ENCODE measurements at places on chromosomes 5 and 9.

DNA sequence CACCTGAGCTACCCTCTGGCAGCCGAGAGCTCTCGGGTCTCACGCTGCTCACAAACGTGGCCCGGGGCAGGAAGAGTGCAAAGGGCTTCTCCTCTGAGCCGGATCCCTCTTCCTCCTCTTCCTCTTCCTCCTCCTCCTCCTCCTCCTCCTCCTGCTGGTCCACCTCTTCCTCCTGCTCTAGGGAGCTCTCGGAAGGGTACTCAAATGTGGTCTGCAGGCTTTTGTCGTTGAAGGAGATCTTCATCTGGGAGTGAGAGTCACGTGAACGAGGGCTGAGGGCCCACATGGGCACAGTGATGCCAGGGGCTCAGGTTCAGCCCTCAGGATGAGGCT, 3.9 kb downstream of the SSNA1 start:
- DNase-seq, result no peak

DNA sequence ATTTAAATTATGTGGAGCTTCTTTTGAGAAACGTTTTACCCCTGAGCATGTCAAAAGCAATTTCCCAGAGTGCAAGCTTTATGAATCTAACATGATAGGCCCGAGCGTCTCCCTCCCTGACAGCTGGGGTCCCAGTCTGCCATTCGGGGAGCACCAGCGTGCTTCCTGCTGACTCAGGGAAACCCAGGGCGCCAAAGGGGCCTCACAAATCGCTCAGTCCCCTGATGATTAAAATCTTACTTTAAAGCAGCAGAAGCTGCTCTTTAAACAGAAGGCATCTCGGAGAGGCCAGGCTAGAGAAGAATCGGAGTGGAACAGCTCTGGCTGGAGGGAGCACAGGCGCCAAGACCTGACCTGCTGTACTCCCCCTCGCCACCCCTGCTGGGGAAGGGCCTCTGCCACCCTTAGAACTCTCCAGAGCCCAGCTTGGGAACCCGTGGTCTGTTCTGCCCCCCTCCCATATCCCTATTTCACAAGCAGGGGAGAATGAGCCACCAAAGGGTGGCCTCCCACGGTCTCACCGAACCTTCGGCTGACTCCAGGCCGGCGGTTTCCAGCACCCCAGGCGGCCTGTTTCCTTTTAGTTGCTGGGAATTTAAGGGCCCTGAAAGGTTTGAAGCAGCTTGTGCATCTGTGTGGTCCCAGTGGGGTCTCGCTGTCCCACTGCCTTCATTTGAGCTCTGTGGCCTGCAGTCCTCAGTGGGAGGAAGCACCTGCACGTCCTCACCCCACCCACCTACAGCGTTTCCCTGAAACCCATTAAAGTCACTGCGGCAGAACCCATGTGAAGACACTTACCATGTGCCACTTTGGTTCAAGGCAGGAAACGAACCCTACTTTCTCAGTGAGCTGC, 147.6 kb downstream of the COL23A1 start:
- no peak for DNase-seq

DNA sequence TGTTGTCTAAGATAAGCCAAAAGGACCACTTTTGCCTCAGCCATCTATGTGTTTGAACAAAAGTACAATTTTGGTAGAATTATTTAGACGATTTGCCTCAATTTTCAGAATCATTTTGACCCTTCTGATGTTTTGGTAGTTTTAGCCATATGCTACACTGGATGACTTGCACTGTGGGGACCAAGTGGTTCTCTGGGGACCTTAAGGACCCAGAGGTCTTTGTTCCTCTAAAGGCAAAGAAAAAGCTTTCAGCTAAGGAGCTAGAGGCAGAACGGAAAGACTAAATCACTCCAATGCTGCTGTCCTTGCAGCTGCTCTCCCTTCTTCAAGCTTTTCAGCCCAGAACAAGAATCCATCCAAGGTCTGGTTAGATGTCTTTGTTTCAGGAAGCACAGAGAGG, 51.0 kb upstream of the APC start:
- DNase-seq, result no peak

GRCh38 chr9:24801344-24801743, 255.6 kb upstream of the IZUMO3 start:
- no peak for DNase-seq

- DNase-seq, result no peak
Observed at GRCh38 chr9:72995131-72996024, 42.5 kb upstream of the ALDH1A1 start.
